ENCODE measurements at places on chromosomes 1 and 21. TPM values are rescaled to one million over a fixed set of nuclear protein-coding genes. Genes with fewer than 3 reads are reported as not detected.

GRCh38 chr1:86247597-86248279, 91.2 kb upstream of the COL24A1 start:
- H3K27ac ChIP-seq = no peak overlapping the region
- H3K27me3 ChIP-seq = no peaks in the 10 kb centered on the region

- DNase-seq = no peak
- no peak overlapping the region for H3K4me3 ChIP-seq
- H3K27ac ChIP-seq = no peak overlapping the region
These were observed 74.0 kb downstream of the TLR5 start for GRCh38 chr1:223068900-223069665.

DNA sequence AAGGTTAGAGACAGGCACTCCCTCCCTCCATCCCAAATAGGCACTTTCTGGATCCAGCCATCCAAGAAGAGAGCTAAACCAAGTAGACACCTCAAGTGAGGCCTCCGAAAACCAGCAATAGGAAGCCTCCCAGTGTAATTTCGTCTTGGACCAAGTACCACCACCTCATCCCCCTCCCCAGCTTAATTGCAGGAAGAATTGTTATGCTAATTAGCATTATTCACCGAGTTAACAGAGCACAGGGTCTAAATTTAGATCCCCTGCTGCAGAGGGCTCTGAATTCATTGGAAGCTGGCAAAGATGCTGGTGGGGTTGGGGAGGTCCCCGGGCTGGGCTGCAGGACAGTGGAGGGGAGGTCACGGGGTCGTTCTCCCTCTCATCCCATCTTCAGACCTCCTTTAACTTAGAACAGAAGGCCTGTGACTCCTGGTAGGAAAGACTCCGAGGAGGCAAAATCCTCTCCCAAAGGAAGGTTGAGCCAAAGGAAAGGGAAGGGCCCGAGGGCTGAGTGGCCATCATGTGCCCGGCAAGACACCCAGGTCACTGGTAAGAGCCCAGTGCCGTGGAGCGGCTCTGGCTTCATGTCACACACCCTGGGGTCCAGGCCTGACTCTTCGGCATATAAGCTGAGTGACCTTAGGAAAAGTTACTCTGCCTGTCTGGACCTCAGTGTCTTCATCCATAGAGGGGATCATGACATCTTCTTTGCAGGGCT, 209.2 kb upstream of the GRIK3 start:
- no peaks in the 10 kb centered on the region for H3K36me3 ChIP-seq
- peaks cover 27% of the 10 kb centered on the region for H3K27me3 ChIP-seq
- no peak overlapping the region for H3K4me3 ChIP-seq
- no peak for DNase-seq
- no peak overlapping the region for H3K27ac ChIP-seq
- no peaks in the 10 kb centered on the region for H3K4me1 ChIP-seq

- H3K27me3 ChIP-seq = no peaks in the 10 kb centered on the region
- DNase-seq = no peak
- H3K27ac ChIP-seq = no peak overlapping the region
- no peaks in the 10 kb centered on the region for H3K4me1 ChIP-seq
- H3K4me3 ChIP-seq = no peak overlapping the region
These were observed 42.2 kb downstream of the RAP1GAP start for GRCh38 chr1:21626921-21627339.

DNA sequence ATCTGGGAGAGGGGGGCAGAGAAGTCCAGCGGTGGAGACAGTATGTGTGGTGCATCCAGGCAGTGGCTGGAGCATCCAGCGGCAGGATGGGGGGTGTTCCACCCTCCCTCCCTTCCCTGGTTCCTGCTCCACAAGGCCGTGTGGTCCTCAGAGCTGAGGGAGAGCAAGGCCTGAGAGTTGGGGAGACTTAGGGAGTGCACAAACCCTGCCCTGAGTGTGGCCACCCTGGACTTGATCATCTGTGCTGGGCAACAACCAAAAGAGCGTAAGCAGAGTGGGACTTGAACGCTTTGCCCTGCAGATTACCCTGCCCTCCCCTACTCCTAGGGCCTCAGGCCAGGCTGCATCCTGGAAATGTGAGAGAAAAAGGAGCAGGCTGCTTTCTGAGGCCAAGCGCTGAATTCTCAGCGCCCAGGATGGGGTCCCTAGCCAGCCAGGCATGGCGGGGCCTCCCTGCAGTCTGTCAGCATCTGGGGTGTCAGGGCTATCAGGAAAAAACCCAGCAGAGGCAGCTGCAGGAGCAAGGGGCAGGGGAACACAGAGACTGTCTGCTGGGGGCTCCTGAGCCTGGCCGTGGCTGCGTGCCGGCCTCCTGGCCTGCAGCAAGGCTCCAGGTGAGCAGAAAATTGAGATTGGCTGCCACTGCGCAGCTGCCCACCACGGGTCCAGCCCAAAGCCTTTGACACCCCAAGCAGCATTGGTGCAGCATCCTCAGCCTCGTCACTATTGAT, 266.2 kb downstream of the NPHP4 start:
- no peaks in the 10 kb centered on the region for H3K4me1 ChIP-seq
- no peak overlapping the region for H3K4me3 ChIP-seq
- H3K36me3 ChIP-seq = no peaks in the 10 kb centered on the region
- H3K27ac ChIP-seq = no peak overlapping the region
- H3K27me3 ChIP-seq = peaks cover 17% of the 10 kb centered on the region
- DNase-seq = no peak

DNA sequence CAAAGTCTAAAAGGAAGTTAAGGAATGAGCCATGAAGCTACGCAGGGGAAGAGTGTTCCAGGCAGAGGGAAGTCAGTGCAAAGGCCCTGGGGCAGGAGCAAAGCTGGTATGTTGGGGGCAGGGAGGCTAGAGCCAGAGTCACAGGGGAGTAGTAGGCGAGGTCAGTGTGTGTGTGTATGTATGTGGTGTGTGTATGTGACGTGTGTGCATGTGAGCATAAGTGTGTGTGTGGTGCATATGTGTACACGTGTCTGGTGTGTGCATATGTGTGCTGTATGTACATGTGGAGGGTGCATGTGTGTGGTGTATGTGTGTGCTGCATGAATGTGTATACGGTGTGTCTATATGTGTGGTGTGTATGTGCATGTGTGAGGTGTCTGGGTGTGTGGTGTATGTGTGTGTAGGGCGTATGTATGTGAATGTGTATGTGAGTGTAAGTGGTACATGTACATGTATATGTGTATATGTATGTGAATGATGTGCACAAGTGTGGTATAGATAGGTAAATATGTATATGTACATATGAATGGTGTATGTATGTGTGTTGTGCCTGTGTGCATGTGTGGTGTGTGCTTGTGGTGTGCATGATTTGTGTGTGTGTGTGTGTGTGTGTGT, 20.8 kb upstream of the NID1 start:
- no peak overlapping the region for H3K27ac ChIP-seq
- no peaks in the 10 kb centered on the region for H3K27me3 ChIP-seq
- no peaks in the 10 kb centered on the region for H3K36me3 ChIP-seq
- peaks cover 8% of the 10 kb centered on the region for H3K4me1 ChIP-seq

GRCh38 chr1:40107290-40107959, 10.4 kb upstream of the PPT1 start:
- H3K27me3 ChIP-seq = peaks cover 27% of the 10 kb centered on the region
- no peaks in the 10 kb centered on the region for H3K4me1 ChIP-seq
- H3K36me3 ChIP-seq = no peaks in the 10 kb centered on the region
- H3K4me3 ChIP-seq = no peak overlapping the region

DNA sequence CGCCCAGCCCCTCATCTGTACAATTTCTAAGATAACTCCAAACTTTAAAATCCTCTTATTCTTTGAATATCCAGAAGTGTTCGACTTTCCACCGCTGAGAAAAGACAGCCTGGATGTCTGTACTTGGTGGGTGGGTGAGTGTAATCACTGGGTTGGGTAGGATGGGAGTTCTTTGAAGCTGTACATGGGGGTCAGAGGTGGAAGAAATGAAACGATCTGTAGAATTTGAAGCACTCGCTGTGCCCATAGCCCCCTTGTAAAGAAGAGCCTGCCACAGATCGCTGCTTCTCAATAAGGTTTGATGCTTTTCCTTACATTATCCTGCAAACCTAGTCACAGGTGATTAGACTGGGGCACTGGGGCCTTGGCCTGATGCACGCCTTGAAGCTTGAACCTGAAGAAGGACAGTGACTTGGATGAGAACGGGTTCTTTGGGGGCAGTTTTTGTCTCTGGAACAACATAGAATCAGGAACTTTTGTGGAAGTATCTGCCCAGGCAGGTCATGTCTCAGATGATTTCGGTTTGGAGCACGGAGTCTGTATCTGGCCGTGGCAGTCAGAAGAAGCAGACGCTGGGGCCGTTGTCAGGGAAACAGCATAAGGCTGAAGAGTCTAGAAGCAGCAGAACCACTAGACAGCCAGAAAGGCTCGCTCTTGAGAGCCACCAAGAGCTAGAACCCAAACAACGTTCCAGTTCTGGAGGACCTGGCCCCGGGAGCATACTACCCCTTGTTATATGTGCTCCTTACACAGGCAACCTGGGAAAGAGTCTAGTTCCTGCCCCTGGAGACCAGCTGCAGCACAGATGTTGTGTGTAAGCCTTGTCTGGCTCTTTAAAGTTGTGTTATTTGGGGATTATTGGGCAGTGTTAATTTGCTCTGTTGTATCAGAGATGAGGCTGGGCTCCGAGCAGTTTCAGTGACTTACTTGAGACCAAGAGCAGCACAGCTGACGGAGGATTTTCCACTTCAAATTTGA, 45.1 kb upstream of the SCCPDH start:
- peaks cover 25% of the 10 kb centered on the region for H3K4me1 ChIP-seq
- no peaks in the 10 kb centered on the region for H3K27me3 ChIP-seq
- H3K27ac ChIP-seq = no peak overlapping the region
- H3K36me3 ChIP-seq = no peaks in the 10 kb centered on the region
- peak; percentile 57 for DNase-seq

DNA sequence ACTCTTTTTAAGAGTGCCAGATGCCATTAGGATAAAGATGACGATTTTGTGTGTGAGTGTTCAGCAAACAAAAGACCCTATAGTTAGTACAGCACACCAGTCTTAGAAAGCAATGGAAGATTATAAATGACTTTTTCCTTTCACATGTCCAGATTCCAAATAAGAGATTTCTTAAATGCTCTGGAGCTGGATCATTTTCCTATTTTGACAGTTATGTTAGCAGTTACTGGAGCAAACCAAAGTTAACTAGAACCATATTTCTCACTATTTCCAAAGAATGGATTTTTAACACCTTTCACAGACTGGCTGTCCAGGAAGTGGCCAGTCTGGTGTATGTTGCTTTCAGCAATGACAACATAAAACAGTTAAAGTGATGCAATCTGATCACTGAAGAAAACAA, 905.8 kb upstream of the ADGRL2 start:
- no peaks in the 10 kb centered on the region for H3K36me3 ChIP-seq
- no peaks in the 10 kb centered on the region for H3K27me3 ChIP-seq
- DNase-seq = no peak

- H3K27me3 ChIP-seq = no peaks in the 10 kb centered on the region
- no peak for DNase-seq
- H3K4me3 ChIP-seq = no peak overlapping the region
- H3K36me3 ChIP-seq = no peaks in the 10 kb centered on the region
- no peak overlapping the region for H3K27ac ChIP-seq
These were observed 225.9 kb downstream of the PTPRC start for GRCh38 chr1:198864695-198865094.

DNA sequence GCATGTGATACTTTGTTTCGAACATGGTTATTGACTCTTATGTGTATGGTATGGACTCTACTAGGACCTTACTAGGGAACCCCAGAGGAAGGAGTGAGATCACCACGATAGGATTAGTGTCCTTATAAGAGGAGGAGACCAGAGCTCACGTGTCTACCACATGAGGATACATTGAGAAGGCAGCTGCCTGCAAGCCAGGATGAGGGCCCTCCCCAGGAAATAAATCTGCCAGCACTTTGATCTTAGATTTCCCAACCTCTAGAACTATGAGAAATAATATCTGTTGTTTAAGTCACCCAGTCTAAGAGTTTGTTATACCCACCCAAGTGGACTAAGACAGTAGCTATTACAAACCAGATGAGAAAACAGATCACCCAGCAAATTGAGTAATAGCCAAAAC, 559.3 kb upstream of the USP24 start:
- no peaks in the 10 kb centered on the region for H3K27me3 ChIP-seq
- no peaks in the 10 kb centered on the region for H3K36me3 ChIP-seq

GRCh38 chr1:1881727-1882126, 9.2 kb downstream of the GNB1 start:
- no peak for DNase-seq
- H3K27ac ChIP-seq = no peak overlapping the region
- no peak overlapping the region for H3K4me3 ChIP-seq
- peaks cover 99% of the 10 kb centered on the region for H3K4me1 ChIP-seq
- H3K36me3 ChIP-seq = no peaks in the 10 kb centered on the region

GRCh38 chr1:210822932-210823331, 311.0 kb downstream of the KCNH1 start:
- no peak for DNase-seq
- no peak overlapping the region for H3K27ac ChIP-seq
- H3K4me3 ChIP-seq = no peak overlapping the region
- H3K4me1 ChIP-seq = no peaks in the 10 kb centered on the region
- no peaks in the 10 kb centered on the region for H3K27me3 ChIP-seq
- no peaks in the 10 kb centered on the region for H3K36me3 ChIP-seq

DNA sequence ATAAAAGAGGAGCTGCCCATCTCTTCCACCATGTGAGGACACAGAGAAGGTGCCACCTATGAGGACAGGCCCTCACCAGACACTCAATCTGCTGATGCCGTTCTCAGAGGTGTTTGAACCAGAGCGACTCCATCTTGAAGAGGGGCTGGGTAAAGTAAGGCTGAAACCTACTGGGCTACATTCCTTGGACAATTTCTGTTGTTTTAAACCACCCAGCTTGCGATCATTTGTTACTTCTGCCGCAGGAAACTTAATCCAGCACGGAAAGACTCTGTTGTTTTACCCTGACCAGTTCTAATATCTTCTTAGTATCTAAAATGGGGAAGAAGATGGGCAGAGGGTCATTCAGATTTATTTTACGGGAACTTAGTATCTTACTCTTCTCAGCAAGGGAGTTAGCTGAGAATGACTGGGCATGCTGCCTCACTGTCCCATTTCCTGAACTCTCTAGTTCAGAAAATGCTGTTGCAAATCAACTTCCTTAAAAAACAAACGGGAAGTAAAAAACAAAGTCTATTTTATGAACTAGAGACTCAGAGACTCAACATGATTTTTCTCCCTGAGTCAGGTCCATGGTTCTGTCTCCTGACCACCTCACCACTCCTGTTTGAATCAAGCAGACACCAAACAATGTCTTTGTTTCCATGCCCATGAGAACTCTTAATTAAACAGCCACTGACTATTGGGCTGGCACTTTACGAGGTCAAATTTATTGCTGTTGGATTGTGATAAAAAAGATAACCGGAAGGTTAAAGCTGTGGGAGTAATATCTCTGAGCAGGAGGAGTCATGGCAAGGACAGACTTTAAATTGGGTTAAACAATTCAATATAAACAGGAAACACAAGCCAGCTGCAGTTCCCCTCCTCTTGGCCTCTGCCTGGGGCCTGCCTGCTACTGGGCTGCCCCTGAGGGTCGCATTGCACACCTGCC, 23.8 kb upstream of the IFNAR1 start:
- peak; percentile 47 for DNase-seq
- peak overlapping the region; percentile 81 for H3K27ac ChIP-seq
- peaks cover 17% of the 10 kb centered on the region for H3K36me3 ChIP-seq
- H3K4me3 ChIP-seq = no peak overlapping the region
- H3K27me3 ChIP-seq = no peaks in the 10 kb centered on the region
- H3K4me1 ChIP-seq = peaks cover 9% of the 10 kb centered on the region

GRCh38 chr1:39359028-39359570, 132.3 kb upstream of the BMP8A start:
- no peak overlapping the region for H3K4me3 ChIP-seq
- no peaks in the 10 kb centered on the region for H3K27me3 ChIP-seq
- H3K27ac ChIP-seq = no peak overlapping the region
- H3K36me3 ChIP-seq = peaks cover 100% of the 10 kb centered on the region
- H3K4me1 ChIP-seq = peaks cover 8% of the 10 kb centered on the region
- no peak for DNase-seq

Gene KRTAP13-2
- not detected for total RNA-seq

Gene NECTIN4
- total RNA-seq = 0.07 TPM

Gene IFFO2
- total RNA-seq = 4.9 TPM

Gene CXADR
- total RNA-seq = 33.2 TPM

Gene MFAP2
- 2.0 TPM for total RNA-seq

Gene CDK18
- 171 TPM for total RNA-seq

Gene DPYD
- total RNA-seq = 8.8 TPM

Gene HSD3B2
- not detected for total RNA-seq
